ENCODE measurements at places on chromosomes 7 and 10.
A peak's percentile ranks its signal among the peaks of the same experiment; 100 is the strongest.

DNA sequence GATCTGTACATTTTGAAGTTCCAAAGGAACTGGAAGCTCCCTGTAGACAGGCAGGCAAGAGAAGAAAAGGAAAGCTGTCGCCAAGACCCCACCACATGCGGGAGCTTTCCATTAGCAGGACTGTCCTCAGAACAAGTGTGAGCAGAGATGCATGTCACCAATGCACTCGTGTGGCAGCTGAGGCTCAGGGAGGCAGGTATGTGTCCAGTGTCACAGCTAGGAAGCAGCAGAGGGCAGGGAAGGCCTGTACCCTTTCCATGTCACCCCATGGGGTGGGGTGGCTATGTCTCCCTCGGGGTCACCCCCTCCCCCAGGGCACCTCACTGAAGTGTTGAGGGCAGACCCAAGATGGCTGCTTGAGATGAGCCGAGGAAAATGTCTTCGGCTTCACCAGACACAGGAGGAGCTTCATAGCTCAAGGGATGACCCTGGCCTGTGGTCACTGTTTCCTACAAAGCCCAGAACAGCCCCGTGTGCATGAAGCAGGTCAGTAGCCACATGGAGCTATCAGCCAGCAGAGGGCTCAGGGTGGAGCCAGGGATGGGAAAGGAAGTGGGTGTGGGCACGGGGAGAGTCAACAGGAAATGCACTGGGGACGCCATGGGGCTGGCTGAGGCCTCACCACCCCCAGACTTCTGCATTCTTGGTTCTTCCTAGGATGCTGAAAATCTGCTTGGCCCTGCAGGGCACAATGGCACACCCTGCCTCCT lies 96.6 kb downstream of the FAM53B start:
- DNase-seq = peak; percentile 66

DNA sequence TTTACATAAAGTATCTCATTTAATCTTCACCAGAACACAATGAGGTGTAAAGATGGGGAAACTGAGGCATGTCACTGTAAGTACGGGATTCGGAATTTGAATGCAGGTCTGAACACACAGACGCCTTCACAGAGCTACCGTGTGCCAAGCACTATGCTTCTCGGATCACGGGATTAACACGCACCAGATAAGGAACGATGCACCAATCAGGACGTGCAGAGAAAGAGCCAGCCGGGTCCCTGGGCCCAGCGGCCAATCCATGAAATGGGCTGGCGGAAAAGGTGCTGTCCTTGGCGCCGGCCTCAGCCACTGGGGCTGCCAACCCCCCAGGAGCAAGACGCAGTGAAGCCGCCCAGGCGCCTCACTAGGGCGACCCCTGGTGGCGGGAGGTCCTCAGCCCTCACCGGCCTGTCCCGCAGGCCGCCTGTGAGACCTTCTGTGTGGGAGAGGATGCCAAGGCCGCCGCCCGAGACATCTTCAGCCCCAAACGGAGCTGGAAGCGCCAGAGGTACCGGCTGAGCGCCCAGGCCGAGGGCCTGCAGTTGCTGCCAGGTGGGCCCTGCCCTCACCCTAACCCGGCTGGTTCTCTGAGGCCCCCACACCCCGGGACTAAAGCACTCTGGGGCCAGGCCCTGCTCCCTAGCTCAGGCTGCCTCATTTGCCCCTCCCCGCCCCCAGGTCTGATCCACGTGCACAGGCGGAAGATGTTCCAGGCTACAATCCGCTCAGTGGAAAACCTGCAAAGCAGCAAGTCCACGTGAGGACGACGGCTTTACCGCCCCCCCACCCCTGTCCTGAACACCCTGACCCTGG lies 15.6 kb downstream of the ATG9B start:
- peak; percentile 20 for DNase-seq

DNA sequence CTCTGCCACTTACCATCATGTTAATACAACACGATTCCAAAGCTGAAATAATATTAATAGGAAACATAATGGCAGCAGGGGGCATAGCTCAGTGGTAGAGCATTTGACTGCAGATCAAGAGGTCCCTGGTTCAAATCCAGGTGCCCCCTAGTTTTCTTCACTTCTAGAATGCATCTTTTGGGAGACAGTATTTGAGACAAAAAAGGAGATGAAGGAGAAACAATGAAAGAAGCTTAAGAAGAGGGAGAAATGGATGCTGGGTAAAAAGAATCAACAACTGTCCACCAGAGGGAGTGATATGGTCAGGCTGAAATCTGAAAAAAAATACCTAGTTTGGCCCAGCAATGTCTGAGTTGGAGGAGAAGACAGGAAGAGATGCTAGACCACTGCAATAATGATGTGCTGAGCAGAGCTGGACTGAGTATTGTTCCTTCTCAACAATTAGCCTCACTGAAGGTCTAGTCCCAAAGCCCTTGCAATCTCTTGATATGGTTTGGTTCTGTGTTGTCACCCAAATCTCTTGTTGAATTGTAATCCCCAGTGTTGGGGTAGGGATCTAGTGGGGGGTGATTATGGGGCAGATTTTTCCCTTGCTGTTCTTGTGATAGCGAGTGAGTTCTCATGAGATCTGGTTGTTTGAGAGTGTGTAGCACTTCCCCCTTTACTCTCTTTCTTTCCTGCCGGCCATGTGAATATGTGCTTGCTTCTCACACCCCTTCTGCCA lies 48.3 kb downstream of the ZNF783 start:
- peak; percentile 83 for DNase-seq

GRCh38 chr10:15236340-15236739 lies 67.8 kb upstream of the NMT2 start:
- no peak for DNase-seq

DNA sequence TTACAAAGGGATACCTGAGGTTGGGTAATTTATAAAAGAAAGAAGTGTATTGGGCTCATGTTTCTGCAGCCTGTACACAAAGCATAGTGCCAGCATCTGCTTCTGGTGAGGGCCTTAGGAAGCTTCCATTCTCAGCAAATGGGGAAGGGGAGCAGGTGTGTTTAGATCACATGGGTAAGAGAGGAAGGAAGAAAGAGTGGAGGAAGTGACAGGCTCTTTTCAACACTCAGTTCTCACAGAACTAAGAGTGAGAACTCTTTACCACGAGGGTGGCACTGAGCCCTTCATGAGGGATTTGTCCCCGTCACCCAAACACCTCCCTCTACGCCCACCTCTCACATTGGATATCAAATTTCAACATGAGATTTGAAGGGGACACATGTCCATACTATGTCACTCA lies 506 bp upstream of the FAM170B start:
- no peak for DNase-seq

DNA sequence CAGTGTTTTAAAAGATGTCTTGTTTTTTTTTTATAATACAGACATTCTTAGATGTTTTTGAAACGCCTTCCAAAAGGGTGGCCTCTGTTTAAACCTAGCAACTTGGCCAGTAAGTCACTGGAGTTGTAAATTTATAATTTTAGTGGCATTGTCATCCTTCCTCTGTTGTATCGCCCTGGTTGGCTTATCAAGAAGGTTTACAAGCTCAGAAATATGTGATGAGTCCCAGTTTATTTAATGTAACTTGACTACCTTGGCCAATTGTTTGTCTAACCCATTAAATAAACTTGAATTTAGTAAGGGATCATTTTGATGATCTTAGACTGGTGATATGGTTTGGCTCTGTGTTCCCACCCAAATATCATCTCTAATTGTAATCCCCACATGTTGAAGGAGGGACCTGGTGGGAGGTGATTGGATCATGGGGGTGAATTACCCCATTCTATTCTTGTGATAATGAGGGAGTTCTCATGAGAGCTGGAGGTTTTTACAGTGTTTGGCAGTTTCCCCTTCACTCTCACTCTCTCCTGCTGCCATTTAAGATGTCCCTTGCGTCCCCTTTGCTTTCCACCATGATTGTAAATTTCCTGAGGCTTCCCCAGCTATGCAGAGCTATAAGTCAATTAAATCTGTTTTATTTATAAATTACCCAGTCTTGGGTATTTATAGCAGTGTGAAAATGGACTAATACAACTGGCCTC lies 13.4 kb upstream of the NT5C3A start:
- DNase-seq = peak; percentile 9

DNA sequence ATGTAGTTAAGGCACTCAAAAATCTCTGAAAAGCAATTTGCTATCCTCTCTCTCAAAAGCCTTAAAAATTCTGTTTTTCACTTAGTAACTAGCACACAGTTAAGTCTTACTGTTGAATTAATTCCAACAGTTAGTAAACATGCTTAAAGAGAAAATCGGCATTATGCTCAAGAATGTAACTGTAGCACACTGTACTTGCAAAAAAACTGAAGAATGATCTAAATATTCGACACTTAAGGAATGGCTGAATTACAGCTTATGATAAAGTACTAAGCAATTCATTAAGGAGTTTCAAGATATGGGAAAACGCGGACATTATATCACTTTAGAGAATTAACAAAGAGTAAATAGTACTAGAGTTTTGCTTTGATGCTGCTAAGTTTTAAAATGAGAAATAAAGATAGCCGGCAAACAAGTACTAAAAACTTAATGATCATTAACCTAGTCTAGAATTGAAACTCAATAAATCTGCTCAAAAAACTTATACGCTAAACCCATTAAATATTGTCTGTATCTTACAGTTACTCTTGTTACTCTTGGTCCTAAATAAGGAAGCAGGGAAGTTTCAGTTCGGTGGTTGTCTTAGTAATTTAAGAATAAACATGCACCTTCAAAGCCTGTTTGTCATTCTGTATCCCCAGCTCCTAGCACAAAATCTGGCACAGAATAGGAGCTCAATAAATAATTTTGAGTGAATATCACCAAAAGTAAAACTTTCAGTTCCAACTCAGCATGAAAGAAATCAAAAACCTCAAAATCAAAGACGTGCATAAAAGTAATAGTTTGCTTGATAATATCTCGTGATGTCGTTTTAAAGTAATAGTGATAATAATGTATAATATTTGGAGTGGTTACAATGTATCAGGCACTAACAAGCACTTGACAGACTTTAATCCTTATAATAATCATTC lies 1.2 kb downstream of the TRDMT1 start:
- DNase-seq = no peak

GRCh38 chr7:35263396-35263795 lies 9.5 kb upstream of the TBX20 start:
- no peak for DNase-seq

DNA sequence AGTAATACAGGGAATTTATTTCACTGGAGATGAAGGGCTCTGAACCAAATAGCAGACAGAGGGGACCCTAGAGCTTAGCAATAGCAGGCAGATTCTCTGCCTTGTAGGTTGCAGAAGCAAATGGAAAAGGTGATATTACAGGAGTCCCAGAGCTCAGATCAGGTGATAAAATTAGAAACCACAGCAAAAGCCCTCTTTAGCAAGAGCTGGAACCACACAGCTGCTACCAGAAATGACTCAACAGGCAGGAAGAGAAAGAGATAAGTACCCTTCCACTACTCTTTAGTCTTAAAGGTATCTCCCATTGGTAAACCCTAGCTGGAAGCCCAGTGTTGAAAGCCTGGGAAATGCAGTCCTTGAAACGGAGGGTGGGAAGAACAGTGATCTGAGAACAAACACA lies 535.6 kb upstream of the GHITM start:
- DNase-seq = peak; percentile 24

- peak; percentile 59 for DNase-seq
Measured at GRCh38 chr10:101967713-101968112, 88.3 kb downstream of the ARMH3 start.

GRCh38 chr10:71042216-71042615 lies 153.9 kb upstream of the PCBD1 start:
- DNase-seq = no peak

GRCh38 chr10:60718886-60719285 lies 59.4 kb upstream of the CDK1 start:
- DNase-seq = peak; percentile 20

DNA sequence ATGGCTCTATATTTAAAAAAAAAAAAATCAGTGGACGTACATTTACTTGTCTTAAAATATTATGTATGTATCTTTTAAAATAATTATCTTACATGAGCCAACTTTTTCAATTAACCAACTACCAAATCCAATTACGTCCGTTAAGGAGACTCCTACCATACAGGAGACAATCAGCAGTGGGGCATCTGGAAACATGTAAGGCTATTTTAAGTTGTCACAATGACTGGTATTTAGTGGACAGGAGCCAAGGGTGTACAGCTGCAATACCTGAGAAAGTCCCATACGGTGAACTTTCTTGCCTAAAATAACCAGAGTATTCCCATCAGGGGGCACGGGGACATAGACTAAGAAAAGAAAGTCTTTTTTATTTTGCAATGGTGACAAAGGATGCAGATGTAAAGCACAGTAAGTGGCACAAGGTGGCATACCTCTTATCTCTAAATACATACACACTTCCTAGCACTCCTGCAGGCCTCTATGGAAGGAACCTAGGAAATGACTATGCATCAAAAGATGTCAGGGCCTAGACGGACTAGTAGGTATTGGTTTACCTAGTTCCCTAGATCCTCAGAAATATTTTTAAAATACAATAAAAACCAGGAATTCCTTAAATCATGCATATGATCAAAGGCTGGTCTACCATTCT lies 16.0 kb upstream of the TLL2 start:
- no peak for DNase-seq

DNA sequence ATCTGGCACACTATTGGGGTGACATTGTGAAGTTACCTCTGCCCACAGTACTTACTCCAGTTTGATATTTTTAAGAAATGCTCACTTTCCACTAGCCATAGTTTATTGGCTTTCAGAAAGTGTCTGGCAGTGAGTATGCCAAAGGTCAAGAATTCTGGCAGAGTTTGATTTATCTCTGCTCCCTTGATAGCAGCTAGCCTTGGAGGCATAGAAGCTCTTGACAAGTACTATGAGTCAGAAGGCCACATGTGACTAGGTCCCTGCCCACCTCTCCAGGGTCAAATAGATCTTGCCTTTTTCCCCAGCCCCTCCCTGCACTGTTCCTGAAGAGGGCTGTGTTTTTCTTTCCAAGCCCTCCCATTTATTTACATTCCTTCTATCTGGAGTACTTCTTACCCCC lies 202.2 kb downstream of the AUTS2 start:
- no peak for DNase-seq

- DNase-seq = peak; percentile 91
Measured at GRCh38 chr10:4807761-4808507, 18.1 kb upstream of the AKR1E2 start.

GRCh38 chr10:110358278-110358677 lies 53.6 kb upstream of the SMNDC1 start:
- no peak for DNase-seq

GRCh38 chr7:116401711-116402110 lies 97.8 kb upstream of the CAV2 start:
- DNase-seq = no peak

- DNase-seq = peak; percentile 68
Measured at GRCh38 chr10:9209105-9209798, 1154.8 kb downstream of the GATA3 start.

GRCh38 chr10:78950656-78951587 lies 117.8 kb upstream of the ZMIZ1 start:
- no peak for DNase-seq

GRCh38 chr7:41027428-41028115 lies 675.3 kb downstream of the INHBA start:
- peak; percentile 99 for DNase-seq

GRCh38 chr10:73060738-73061635 lies 35.7 kb downstream of the P4HA1 start:
- peak; percentile 39 for DNase-seq

GRCh38 chr10:111098679-111099437 lies 22.0 kb downstream of the ADRA2A start:
- DNase-seq = peak; percentile 19
